ENCODE measurements at places on chromosomes 6 and 20. TPM values are rescaled to one million over a fixed set of nuclear protein-coding genes. Genes with fewer than 3 reads are reported as not detected.

GRCh38 chr20:57894096-57894495 is 184.3 kb upstream of the PMEPA1 start:
- DNase-seq = no peak

GRCh38 chr6:36267731-36268477 is 2.0 kb upstream of the PNPLA1 start:
- peak; percentile 33 for DNase-seq

- no peak for DNase-seq
These were observed 79.0 kb upstream of the NOX3 start for GRCh38 chr6:155534678-155535077.

DNA sequence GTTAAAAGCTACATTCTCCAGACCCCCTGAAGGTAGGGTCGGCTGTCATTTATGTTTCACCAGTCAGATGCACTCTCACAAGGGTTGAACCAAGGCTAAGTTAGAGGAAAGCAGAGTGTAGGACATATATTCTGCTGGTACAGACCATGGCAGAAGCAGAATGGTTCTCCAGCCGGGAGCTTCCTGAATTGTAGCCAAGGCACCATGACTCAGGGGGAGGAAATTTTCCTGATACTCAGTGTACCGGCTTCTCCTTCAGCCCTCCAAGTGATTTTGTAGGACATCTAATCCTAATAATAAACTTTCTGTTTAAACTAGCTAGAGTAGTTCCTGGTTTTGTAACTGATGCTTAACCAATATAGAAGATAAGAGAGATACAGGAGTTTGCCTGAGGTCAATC is 14.2 kb upstream of the SLPI start:
- peak; percentile 48 for DNase-seq

- no peak for DNase-seq
These were observed 247.9 kb downstream of the RFPL4B start for GRCh38 chr6:112594886-112595594.

- DNase-seq = no peak
These were observed 357.8 kb upstream of the JARID2 start for GRCh38 chr6:14887986-14888574.

GRCh38 chr20:18324596-18325089 is 36.3 kb downstream of the ZNF133 start:
- no peak for DNase-seq

GRCh38 chr20:22465622-22466446 is 118.5 kb downstream of the FOXA2 start:
- DNase-seq = no peak

DNA sequence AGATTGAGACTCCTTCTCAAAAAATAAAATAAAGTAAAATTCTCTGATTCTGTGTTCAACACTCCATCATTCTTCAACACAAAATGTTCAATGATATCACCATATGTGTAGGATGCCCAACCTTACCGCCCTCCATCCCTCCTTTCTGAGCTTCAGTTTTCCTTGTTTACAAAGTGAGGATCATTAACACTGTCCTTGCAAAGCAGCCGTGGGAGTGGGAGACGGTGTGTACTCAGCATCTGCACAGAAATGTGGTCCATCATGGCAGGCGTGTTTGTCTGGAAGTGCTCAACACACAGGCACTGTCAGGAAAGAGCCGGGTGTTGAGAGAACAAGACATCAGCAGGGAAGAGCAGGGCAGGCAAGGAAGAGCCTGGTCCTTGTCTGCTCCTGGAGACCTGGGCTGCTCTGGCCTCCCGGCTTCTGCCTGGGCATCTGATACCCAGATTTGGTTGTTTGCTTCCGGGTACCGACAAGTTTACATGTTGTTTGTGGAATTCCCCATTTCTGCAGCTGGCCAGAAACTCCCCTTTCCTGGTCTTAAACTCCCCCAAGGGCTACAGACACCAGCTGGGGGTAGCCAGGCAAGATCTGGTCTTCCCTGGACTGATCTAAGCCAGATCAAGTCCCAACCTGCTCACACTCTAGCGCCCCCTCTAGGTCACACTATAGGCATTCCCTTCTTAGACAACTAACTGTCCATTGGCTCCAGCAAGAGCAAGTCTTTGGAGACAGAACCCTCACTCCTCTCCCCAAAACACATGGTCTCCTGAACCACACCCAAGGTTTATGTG is 26.7 kb upstream of the TTPAL start:
- DNase-seq = peak; percentile 33

GRCh38 chr6:76682842-76683241 is 610.4 kb upstream of the IMPG1 start:
- DNase-seq = peak; percentile 26

DNA sequence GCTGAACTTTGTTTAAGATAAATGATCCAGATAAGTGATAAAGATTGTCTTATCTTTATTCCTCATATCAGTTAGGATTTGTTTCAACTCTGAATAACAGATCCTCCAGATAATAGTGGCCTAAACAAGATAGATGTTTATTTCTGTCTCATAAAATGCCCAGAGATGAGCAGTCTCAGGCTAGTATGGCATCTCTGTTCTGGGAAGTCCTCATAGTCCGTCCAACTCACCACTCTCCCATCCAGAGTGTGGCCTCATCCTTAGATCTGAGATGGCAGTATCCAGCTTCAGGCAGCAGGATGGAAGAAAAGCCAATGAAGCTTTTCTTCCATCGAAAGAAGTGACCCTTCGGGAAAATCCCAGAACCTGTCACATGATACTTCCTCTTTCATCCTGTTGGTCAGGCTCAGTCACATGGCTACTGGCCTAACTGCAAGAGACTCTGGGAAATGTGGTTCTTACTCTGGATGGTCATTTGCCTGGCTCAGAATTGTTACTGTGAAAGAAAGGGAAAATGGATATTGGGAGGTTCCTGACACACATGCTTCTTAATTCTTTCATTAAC is 29.4 kb upstream of the TAGAP start:
- peak; percentile 30 for DNase-seq

GRCh38 chr20:33829636-33830035 is 18.5 kb downstream of the CHMP4B start:
- no peak for DNase-seq

- DNase-seq = no peak
These were observed 7.4 kb downstream of the FAM209B start for GRCh38 chr20:56540415-56540814.

- no peak for DNase-seq
These were observed 540.0 kb upstream of the JARID2 start for GRCh38 chr6:14705841-14706377.

GRCh38 chr20:324177-325044 is 941 bp upstream of the SOX12 start:
- DNase-seq = peak; percentile 69

DNA sequence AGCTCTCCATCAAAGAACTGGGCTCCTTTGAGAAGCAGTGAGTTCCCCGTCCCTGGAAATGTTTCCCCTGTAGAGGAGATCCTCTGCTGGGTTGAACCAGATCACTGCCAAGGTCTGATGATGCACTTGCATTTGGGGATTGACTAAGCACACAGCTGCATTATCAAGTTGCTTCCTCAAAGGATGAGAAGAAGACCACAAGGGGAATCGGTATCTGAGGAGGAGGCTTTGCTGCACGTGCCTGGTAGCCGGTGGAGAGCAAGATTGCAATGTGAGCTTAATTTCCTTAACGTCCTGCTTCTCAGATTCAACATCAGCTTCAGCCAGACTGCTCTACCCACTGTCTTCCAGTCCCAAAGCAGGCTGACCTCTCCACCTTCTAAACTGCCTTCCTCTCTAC is 128.8 kb upstream of the STMND1 start:
- no peak for DNase-seq

GRCh38 chr6:36235309-36235708 is 34.6 kb upstream of the PNPLA1 start:
- no peak for DNase-seq

SALL4 gene
- 0.26 TPM for total RNA-seq

HDGFL1 gene
- not detected for total RNA-seq

ARMC12 gene
- total RNA-seq = 0.13 TPM

SH3BGRL2 gene
- 15.0 TPM for total RNA-seq

EYS gene
- 0.26 TPM for total RNA-seq

LAMA2 gene
- total RNA-seq = under 0.01 TPM
